ENCODE measurements at places on chromosomes 16 and 17.

DNA sequence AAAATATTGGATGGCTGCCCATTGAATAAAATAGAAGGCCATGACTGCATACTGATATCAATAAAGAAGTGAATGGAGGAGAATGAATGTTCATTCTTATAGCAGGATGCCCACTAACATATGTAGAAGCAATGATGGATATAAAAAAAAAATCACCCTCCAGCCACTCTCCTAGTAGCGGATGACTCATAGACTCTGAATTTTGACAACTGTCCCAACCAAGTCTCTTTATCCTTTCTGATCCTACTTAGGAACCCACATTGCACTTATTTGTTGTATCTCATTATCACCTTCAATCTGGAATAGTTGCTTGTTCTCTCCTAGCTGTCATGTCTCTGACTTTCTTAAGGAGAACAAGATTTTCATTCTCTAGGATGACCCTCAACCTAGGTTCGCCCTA, 429.9 kb downstream of the HS3ST3B1 start:
- DNase-seq = no peak

DNA sequence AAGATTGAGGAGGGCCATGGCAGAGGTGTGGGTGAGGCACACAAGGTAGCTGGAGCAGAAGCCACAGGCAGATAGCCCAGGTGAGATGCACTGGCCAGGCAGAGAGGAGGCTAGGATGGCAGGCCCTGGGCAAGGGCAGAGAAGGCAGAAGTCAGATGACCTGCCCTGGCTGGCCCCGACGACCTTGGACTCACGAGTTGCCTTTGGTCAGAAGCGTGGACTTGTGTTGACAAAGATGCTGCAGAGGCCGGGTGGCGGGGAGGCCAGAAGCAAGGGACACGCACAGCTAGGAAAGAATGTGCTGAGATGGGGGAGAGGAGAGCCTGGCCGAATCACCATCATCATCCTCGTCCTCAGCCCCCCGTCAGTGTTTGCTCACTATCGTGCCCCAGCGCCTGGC, 123.7 kb downstream of the RBFOX3 start:
- no peak for DNase-seq

DNA sequence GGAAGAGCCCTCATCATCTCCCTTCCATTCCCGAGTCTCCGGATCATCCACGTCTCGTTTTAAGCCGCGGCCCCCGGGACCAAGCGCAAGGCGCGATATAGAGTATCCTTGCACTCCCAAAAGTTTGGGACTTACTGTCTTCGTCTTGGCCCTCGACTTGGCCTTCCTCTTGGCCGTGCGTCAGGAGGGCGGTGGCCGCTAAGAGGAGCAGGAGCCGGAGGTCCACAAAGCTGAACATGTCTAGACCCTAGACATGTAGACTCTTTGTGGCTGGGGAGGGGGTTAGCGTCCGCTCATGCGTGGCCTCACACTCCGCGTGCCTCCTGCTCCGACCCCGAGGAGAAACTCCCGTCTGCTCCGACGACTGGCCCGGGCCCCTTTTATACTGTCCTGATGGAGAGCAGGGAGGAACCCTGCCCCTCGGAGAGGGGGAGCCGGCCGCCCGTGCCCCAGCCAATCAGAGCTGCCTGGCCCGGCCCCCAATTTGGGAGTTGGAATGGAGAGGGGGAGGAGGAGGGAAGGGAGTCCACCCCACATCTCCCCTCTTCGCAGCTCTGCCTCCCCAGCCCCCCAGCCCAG, at the start of gene COL1A1:
COL1A1 (minus strand) TSS at position 356 of the 579 bp plus-strand sequence; CDS start at position 238, 118 bp downstream.
- DNase-seq = no peak

GRCh38 chr16:53886482-53887378, 182.8 kb downstream of the FTO start:
- DNase-seq = no peak

DNA sequence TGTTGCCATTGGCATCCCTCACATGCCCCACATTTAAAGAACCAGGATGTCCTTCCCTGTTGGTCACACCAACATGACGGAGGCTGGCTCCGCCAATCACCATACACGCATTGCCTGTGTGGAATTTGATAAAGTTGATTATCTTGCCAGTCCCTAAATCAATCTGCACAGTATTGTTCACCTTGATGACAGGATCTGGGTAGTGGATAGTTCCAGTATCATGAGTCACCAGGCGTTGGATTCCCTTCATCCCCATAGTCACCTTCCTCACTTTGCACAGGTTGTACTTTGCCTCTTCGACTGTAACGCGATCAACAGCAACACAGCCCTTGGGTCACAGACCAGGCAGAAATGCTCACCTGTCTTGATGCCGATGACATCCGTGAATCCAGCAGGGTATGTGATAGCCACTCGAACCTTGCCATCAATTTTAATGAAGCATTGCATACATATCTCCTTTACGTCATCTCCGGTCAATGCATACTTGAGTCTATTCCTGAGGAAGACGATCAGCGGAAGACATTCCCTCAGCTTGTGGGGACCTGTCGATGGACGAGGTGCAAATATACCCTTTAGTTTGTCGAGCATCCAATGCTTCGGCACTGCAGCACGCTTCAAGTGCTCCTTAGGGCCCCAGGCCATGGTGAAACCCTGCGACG, 14.2 kb downstream of the CTRB2 start:
- no peak for DNase-seq

DNA sequence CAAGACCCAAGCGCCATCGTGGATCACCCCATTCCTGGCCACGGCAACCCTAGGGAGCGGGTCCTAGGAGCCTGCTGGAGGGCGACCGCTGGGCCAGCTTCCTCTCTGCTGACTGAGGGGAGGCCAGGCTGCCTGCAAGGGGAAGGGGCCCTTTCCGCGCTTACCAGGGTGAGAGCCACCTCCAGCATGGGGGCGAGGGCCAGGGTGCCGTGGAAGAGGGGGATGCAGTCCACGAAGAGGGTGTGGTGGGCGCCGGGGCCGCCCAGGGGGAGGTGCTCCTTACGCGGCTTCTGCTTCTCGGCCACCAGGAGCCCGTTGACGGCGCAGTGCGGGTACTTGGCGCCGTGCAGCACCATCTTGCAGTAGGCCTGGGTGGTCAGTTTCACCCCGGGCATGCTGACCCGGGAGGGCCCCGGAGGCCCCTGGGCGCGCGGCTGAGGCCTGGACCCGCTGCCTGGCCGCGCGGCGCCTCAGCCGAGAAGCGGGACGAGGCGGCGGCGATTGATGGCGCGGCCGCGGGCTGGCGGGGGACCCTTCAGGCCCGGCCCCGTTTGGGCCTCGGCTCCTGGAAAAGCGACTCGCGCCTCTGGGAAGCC, 345 bp downstream of the EMC8 start:
- DNase-seq = peak; percentile 21

DNA sequence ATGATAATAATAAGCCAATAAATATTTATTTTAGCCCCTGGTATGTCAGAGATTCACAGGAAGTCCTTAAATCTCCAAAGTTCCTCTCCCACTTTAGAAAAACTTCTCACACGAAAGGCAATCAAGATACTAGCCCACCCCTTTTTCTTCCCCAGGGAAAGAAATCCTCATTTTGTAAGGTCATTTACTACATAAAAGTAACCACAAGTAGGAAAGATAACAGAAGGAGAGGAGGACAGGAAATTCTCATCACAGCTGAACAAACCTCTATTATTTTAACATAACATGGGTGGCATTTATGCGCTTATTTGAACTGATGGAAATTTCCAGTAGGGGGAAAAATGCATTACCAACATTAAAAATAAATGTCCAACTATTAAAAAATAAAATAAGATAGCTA, 3.4 kb downstream of the FAM222B start:
- no peak for DNase-seq

DNA sequence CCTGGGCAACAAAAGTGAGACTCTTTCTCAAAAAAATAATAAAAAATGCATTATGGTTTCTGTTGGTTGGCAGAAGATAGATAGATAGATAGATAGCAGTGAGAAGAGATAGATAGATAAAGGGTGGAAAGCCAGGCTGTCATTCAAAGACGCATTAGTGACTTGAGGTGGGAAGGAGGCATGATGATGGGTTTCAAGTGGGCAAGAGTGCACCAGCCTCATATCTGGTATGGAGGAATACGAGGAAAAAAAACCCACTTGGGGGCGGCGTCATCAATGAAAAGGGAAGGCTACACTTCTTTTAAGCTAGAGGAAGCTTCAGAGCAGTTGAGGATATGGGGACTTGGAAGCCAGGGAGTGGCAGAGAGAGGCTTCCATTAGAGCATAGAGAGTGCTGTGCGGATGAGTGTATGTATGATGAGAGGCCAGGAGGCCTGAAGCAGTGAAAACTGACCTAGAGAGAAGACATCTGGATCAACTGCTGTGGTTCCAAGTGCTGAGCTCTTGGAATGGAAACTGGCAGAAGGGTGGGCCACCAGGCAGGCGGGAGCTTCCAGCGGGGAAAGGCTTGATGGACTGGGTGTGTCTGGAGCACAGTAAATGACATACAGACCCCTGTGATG, 31.8 kb downstream of the CEP95 start:
- DNase-seq = no peak

DNA sequence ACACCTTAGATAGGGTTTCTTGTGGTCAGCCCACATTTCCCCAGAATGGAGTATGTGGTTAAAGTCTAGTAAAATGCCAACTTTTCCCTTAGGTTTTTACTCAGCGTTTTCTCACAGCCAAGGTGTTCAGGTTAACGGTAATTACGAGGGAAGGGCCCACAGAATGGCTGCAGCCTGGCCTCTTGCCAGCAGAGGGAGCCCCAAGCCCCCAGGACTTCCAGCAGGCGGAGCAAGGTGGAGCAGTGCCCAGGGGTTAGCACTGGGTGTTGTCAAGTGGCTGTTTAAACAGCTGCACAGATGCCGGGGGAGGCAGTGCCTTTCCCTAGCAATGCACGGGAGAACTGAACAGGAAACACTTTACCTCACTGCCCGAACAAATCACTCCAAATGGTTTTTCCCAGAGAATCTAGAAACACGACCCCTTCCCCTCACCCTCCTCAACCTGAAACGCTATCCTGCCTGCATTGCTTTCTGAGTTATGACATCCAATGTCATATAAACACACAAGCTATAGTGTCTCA, 6.6 kb downstream of the PHB1 start:
- peak; percentile 70 for DNase-seq

DNA sequence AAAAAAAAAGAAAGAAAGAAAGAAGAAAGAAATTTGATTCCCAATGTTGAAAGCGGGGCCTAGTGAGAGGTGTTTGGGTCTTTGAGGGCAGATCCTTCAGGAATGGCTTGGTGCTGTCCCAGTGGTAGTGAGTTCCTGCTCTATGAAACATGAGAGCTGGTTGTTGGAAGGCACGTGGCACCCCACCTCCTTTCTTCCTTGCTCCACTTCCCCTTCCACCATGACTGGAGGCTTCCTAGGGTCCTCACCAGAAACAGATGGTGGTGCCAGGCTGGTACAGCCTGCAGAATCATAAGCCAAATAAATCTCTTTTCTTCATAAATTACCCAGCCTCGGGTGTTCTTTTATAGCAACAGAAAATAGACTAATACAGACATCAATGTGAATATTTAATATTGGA, 147.3 kb upstream of the KCNJ18 start:
- no peak for DNase-seq

GRCh38 chr17:64331931-64332493, 58.6 kb downstream of the PECAM1 start:
- DNase-seq = no peak

- DNase-seq = no peak
Observed at GRCh38 chr17:68777856-68778694, 176.9 kb upstream of the FAM20A start.

DNA sequence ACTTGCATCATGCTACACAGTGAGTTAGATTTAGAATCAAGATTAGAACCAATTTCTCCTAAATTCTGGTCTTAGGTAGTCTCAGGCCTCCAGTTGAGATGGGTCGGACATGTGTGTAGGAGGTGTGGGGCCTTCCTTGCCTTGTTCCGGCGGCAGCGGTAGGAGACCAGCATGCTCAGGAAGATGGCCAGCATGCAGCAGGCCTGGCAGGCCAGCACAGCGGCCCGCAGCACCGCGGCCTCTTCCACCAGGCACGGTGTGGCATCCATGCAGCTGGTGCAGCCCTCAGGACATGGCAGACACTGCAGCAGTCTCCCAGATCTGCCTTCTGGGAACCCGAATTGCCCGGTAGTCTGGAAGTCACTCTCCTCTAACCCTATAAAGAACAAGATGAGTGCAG, 6.9 kb downstream of the GPR179 start:
- DNase-seq = no peak

GRCh38 chr17:681316-681715, 33.3 kb downstream of the VPS53 start:
- no peak for DNase-seq

GRCh38 chr16:84007520-84007919, 35.1 kb downstream of the SLC38A8 start:
- no peak for DNase-seq

GRCh38 chr17:64332502-64332901, 58.2 kb downstream of the PECAM1 start:
- no peak for DNase-seq

- no peak for DNase-seq
Observed at GRCh38 chr16:3400446-3400778, 392 bp downstream of the ZSCAN32 start.

DNA sequence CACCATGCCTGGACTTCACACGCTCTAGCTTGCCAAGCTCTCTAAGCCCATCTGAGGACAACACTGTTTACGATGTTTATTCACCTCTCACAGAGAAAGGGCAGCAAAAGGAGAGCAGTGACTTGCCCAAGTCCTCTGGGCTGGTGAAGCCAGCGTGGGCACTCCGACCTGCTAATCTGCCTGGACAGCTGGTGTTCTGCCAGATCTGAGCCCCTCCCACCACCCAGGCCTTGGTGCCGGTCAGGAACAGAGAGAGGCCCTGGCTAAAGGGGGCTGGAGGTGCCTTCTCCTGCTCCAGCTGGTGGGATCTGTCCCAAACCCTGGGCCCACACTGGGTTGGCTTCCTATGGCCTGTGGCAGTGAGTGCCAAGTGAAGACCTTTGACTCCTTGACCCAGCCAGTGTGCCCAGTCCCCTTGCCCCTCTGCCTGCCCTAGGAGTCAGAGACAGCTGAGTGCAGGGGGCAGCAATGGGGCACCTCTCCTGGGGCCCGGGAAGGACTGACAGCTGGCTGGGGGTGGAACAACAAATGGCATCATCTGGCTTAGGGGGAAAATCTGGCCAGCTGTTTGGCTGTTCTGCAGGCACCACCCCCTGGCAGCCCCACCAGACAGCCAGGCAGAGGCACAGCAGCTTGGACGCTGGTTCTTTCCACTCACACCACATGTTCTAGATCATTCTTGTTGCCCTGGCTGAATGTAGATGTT, 1.8 kb upstream of the SLC4A1 start:
- DNase-seq = no peak

DNA sequence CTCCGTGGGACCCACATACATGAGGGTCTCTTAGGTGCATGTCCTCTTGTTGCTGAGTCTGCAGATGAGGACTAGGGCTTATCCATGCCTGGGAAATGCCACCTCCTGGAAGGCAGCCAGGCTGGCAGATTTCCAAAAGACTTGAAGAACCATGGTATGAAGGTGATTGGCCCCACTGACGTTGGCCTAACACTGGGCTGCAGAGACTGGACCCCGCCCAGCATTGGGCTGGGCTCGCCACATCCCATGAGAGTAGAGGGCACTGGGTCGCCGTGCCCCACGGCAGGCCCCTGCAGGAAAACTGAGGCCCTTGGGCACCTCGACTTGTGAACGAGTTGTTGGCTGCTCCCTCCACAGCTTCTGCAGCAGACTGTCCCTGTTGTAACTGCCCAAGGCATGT, 38.2 kb upstream of the IL21R start:
- no peak for DNase-seq

- DNase-seq = no peak
Observed at GRCh38 chr16:81866820-81867440, 87.8 kb downstream of the PLCG2 start.

- no peak for DNase-seq
Observed at GRCh38 chr16:31880322-31880979, 6.8 kb downstream of the ZNF267 start.

GRCh38 chr16:87143661-87144121, 173.5 kb downstream of the C16orf95 start:
- no peak for DNase-seq

- no peak for DNase-seq
Observed at GRCh38 chr16:65884018-65884417, 482.5 kb upstream of the CDH5 start.
